ENCODE measurements at places on chromosomes 13 and 19.

DNA sequence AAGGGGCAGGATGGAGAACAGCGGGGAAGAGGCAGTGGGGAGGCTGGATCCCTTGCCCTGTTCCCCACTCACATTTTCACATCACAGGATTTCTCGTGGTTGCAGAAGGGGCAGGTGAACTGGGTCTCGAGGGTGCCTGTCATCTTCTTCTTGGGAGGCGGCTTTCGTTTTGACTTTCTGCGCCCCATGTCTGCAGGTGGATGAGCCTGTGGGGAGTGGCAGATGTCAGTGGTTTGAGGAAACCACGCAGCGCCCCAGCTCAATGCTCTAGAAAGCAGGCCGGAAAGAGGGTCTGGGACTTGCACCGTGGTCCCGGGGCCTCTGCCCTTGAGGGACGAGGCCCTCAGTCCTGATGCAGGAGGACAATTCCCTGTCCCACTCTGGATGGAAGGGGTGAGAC is 4.9 kb downstream of the ELOF1 start:
- DNase-seq: no peak

GRCh38 chr13:58573743-58574142 is 942.2 kb downstream of the PCDH17 start:
- no peak for DNase-seq

- DNase-seq: no peak
Measured at GRCh38 chr13:31014456-31014855, 82.0 kb downstream of the TEX26 start.

- no peak for DNase-seq
Measured at GRCh38 chr13:24505256-24505655, 7.3 kb downstream of the PARP4 start.

DNA sequence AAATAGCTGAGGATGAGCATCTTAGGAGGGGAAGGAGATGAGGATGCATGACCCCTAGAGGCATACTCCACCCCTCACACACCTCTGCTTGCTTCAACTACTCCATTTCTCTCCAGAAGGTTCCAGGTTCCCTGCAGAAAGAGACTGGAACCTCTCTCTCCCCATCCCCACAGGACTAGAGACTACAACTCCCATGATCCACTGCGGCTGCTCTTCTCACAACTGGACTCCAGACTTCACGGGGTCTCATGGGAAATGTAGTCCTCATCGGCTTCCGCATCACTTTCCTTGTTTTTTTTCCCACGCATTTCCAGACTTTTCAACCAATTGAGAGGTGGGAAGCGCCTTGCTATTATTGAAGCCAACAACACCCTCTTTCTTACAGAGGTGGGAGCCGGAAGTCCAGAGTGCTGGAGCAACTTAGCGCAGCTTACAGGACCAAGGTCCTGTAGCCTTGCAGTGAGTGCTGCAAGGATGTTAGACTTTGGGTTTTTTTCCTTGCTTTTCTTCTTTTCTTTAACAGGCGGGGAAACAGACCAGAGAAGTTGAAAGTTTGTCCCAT is 13.9 kb upstream of the CACNG6 start:
- DNase-seq: peak; percentile 76

DNA sequence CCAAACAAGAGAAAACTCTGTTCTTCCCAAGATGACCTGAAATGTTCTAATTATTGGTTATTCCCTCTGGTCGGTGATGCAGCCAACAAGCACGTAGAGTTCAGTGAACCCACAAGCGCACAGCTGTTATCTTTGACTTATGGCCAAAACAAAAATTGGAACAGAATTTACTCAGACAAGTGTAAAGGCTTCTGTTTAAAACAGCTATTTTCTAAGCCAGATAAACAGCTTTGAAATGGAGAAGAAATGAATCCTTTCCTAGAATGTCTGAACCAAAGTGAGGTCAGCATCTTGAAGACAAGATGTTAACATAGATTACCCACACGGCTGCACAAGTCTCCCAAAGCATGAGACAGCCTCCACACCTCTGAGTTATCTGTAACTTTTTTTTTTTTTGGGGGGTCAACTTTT is 669.2 kb downstream of the DIAPH3 start:
- DNase-seq: no peak

GRCh38 chr19:2251106-2252054 is 2.3 kb downstream of the AMH start:
- DNase-seq: no peak
